ENCODE measurements at places on chromosomes 5 and 9. TPM values are rescaled to one million over a fixed set of nuclear protein-coding genes. Genes with fewer than 3 reads are reported as not detected.

Gene PPP6C
- total RNA-seq: 46.0 TPM

Gene CTXN3
- total RNA-seq: 5.4 TPM

Gene SLC36A2
- not detected for total RNA-seq

Gene TIFAB
- not detected for total RNA-seq

Gene NACC2
- 9.6 TPM for total RNA-seq

Gene SLC24A2
- 0.10 TPM for total RNA-seq

Gene C9orf153
- total RNA-seq: 0.36 TPM

Gene PLPP7
- total RNA-seq: 4.9 TPM

Gene GALNT12
- 1.7 TPM for total RNA-seq

Gene OR13C2
- total RNA-seq: not detected

Gene QRFP
- total RNA-seq: not detected

Gene CKMT2
- 0.18 TPM for total RNA-seq

Gene TSSK1B
- not detected for total RNA-seq

GRCh38 chr5:5432020-5432707 is 9.7 kb downstream of the ICE1 start:
- DNase-seq: no peak

DNA sequence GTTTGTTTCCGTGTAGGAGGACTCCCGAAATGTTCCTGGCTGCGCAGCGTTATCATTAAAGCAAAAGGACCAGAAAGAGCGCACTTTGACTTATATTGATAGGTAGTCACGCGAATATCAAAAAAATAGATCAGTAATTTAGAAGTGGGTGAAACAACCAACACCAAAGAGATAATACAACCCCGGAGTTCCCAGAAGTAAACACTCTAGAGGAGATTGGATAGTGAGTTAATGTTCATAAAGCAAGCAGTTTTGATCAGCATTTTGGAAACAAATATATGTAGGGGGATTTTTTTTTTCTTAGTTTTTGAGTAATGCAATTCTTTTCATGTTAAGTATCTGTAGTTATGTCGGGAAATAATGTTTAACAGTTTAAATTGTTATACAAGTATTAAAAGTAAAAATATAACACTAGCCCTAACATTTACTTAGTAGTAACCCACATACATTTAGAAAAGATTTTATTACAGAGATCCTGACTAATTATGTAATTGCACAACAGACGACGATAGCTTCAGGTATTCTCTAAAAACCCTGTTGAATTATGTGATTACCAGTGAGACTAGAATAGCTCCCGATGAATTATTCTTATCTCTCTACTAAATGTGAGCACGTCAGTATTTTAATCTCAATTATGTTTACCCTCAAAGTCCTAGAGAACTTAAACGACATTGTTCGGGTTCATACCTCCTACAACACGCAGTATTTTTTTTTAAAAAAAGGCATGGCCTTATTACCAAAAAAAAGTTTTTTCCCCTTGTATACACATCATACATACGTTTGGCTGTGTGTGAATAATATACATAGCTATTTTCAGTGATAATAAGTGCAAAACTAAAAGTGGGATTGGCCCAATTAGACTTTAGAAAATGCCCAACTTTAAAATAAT is 9.4 kb upstream of the NFIB start:
- no peak for DNase-seq

DNA sequence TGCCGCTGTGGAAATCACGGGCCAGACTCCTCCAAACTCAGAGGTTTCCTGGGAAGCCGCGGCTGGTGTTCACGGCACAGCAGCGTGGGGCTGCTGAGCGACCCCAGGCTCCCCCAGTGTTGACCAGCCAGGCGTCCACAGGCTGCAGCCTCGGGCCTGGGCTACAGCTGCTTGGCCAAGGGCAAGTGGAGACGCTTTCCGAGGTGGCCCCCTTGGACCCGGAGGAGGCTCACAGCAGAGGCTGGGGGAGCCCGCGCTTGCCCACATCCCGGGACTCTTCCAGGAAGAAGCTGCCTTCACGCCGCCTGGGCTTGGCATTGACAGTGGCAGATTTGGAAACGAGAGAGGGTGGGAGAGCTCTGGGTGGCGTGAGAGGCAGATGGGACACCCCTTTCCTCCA is 53.1 kb upstream of the FCN2 start:
- DNase-seq: no peak

- DNase-seq: peak; percentile 31
Observed at GRCh38 chr5:17079562-17079961, 137.9 kb upstream of the BASP1 start.

DNA sequence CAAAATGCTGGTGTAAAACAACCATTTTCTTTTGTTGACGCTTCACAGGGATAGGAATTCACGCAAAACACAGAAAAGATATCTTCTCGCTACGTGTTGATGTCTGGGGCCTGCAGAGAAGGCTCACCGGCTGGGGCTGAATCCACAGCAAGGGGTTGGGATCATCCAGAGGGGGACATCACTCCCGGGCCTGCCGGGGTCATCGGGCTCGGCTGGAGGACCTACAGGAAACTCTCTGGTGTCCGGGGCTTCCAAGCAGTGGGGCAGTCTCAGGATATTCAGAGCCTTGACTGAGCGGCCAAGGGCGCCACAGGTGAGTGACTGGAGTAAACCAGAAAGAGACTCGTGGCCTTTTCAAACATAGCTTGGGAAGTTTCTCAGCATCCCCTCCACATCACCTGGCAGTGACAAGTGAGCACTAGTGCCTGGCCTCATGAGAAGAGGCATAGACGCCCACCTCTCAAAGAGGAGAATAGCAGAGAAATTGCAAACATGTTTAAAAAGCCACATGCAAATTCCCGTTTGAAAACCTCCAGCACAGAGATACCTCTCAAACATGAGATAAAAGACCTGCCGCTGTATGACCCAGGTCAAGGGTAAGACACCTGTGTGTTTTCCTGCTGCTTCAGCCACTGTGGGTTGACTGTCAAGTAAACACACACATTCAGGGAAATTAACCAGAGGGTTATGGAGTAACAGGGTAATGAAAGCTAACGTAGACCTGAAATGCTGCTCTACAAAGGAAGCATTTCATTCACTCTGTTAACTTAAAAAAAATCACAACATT is 50.8 kb upstream of the SIMC1 start:
- no peak for DNase-seq

DNA sequence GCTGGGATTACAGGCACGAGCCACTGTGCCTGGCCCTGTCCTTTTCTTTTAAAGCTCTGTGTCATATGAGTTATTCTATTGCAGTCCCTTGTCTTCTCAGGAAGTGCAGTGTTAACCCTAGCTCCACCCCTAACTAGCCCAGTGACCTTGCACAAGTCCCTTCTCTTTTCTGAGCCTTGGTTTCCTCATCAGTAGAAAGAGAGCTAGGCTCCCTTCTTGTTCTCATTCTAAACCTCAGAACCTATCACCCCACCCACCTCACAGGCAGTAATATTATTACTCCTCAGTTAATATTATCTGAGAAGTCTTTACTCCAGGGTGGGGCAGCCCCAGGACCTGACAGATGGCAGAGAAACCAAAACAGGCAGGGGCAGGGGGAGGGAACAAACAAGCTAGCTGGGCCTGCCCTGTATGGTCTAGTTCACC is 7.2 kb downstream of the CYFIP2 start:
- no peak for DNase-seq

GRCh38 chr5:134248256-134248655 is 22.4 kb upstream of the PPP2CA start:
- no peak for DNase-seq

GRCh38 chr9:96100385-96101300 is 201.3 kb downstream of the HSD17B3 start:
- no peak for DNase-seq

DNA sequence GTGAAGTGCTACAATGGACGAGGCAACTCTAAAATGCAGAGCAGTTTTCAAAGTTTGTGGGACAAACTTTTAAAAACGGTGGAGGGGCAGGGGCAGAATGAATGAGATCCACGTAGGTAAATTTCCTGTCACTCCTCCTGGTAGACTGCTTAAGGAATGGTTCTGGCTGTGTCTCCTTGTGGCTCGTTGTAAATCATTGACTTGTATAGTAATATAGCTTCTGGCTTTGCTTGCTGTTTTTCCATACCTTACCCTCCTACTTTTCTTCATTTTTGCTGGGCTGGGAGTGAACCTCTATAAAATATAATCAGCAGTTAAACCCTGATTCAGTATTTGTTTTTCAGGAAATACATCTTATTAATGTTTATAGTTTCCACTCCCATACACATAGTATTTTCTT is 235.7 kb downstream of the TUSC1 start:
- no peak for DNase-seq

DNA sequence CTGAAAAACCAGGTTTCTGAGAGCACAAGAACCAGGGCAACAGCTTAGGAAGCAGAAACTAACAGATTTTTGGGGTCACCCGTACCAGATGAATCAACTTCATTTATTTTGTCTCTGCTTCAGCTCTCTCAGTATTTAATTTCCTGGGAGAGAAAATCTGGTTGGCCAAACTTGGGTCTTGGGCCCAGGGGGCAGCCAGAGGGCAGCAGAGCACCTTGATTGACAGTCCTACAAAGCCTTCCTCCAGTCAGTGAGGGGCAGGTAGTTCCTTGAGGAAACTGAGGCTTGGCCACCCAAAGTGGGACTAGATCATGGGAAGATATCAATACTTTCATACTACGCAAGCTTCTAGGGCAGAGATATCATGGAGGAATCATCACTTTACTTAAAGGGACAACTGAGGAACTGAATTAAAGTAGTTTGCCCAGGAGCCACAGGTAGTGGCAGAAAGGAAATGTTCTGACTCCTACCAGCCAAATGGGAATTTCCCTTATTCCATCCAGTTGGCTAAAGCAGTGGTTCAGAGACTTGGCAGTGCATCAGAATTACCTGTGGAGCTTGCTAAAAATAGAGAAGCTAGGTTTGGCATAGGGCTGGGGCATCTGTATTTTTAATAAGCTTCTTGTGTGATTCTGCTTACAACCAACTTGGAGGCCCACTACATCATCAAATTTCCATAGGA is 21.5 kb upstream of the ARHGAP26 start:
- no peak for DNase-seq

- DNase-seq: no peak
Observed at GRCh38 chr9:91241909-91242308, 119.8 kb downstream of the AUH start.

DNA sequence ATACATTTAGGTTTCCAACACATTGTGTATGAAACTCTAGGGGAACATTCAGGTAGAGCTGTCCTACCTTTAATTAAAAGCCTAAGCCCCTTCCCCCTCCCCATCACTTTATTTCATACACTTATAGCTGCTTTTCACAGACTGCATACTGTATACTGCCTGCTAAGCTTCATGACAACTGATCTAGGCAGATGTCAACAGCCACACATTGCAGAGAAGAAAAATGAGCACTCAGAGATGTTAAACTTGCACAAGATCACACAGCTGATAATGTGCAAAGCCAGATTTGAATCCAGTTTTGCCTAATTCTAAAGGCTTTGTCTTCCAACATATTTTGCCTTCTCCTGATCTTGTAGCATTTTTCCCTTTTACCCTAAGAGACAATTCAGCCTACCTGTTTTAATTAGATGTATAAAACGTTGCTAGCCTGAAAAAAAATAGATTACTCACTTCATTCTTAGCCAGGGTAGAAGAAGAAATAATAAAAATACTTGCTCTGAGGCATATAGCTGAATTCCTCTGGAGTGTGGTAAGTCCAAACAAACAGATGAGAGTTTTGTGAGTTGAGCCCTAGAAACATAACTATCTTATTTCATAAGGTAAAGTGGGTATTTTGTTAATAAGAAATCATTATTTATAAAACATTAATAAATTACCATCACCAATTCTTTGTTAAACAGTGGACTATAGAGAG is 56.9 kb upstream of the CAST start:
- no peak for DNase-seq

DNA sequence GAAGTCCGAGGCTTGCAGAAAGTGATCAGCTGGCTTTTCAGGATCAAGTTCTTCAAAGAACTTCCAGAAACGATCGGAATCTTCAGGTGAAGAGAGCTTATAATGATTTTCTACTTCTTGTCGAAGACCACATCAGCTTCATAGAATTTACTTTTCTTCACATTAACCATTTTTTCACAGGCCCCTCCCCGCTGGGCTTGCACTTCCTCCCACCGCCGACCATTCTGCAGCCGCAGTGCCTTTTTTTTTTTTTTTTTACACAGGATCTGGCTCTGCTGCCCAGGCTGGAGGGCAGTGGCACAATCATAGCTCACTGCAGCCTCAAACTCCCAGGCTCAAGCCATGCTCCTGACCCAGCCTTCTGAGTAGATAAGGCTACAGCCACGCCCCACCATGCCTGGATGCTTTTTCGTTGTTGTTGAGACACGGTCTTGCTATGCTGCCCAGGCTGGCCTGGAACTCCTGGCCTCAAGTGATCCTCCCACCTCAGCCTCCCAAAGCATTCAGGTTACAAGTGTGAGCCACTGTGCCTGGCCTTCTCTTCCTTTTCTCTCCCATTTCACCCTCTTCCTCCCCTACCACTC is 15.3 kb upstream of the RNF130 start:
- no peak for DNase-seq

DNA sequence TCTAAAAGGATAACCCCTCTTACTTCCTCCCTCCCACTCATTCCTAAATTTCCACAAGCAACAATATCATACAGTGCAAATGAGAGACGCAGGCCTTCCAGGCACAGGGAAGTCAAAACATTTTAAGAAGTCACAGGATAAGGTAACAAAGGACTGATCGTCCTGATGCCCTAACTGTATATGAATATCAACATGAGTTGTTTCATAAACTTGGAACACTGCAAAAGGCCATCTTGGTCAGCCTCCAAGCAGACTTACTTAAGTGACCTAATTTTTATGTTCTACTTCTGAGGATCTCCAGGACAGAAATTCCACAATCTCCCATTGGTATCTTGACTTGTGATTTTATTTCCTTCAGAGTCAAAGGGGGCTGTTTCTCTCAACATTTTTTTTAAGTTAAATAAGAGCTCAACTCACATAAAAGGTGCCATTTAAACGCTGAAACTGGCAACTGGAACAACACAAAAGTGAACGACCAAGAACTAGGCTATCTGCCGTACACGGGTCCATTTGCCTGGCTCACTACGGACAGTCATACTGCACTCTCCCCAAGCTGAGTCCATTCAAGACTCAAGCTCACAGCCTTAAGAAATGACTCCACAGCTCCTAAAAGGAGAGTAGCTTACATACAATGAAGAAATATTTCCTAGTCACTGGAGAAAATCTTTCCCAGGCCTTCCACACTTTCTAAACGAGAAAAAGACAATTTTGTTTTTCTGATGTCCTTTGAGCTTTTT is 71.3 kb downstream of the LHFPL2 start:
- DNase-seq: no peak

- no peak for DNase-seq
Observed at GRCh38 chr5:111929867-111930266, 172.9 kb upstream of the NREP start.

DNA sequence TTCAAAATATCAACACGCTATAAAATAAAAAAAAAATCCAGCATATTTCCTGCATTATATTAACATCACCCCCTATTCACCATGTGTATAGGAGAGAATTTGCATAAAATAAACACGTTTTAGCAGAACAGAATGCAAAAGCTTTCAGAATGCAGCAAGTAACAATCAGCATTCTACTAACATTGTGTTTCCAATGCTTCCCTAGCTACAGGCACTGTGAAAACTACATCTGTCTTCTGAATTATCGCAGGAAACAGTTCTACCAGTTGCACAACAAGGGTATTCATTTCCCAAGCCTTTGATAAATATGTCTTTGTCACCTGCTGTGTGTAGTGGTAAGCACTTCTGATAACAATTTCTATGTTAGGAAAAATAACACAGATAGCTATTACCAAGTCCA is 1015.8 kb downstream of the CDH18 start:
- no peak for DNase-seq

- DNase-seq: no peak
Observed at GRCh38 chr5:13653709-13654108, 290.8 kb downstream of the DNAH5 start.

Measured in endothelial cell (in vitro differentiated cells).